Calu3 (cell line): ENCODE measurements at places on chromosomes 4 and X.

GRCh38 chrX:65874110-65874509, 165.8 kb downstream of the VSIG4 start:
- no peak for DNase-seq

GRCh38 chrX:18647621-18648020, 24.3 kb downstream of the RS1 start:
- no peak for DNase-seq

GRCh38 chr4:71524756-71525155, 185.9 kb downstream of the SLC4A4 start:
- no peak for DNase-seq

GRCh38 chr4:2981256-2981819, 18.0 kb downstream of the GRK4 start:
- no peak for DNase-seq

DNA sequence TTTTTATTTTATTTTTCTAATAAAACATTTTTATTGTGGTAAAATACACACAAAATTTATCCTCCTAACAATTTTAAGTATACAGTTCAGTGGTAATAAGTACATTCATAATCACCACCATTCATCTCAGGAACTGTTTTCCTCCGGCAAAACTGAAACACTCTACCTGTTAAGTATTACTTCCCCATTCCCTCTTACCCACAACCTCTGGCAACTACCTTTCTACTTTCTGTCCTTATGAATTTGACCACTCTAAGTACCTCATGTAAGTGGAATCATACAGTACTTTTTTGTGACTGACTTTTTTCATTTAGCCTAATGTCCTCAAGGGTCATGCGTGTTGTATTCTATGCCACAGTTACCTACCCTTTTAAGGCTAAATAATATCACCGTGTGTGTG, 21.1 kb upstream of the HSFX4 start:
- no peak for DNase-seq

GRCh38 chr4:22787753-22788375, 95.1 kb downstream of the GBA3 start:
- DNase-seq, result no peak

GRCh38 chr4:40247350-40247749, 50.5 kb downstream of the RHOH start:
- DNase-seq, result no peak
